CD4-positive, alpha-beta T cell treated with Interferon gamma for 1 hour (primary cell): ENCODE measurements at places on chromosomes 11 and 22.

GRCh38 chr22:30170129-30170528 is 76.4 kb downstream of the LIF start:
- DNase-seq = no peak

GRCh38 chr11:118002541-118003423 is 16.6 kb downstream of the IL10RA start:
- peak; percentile 45 for DNase-seq

DNA sequence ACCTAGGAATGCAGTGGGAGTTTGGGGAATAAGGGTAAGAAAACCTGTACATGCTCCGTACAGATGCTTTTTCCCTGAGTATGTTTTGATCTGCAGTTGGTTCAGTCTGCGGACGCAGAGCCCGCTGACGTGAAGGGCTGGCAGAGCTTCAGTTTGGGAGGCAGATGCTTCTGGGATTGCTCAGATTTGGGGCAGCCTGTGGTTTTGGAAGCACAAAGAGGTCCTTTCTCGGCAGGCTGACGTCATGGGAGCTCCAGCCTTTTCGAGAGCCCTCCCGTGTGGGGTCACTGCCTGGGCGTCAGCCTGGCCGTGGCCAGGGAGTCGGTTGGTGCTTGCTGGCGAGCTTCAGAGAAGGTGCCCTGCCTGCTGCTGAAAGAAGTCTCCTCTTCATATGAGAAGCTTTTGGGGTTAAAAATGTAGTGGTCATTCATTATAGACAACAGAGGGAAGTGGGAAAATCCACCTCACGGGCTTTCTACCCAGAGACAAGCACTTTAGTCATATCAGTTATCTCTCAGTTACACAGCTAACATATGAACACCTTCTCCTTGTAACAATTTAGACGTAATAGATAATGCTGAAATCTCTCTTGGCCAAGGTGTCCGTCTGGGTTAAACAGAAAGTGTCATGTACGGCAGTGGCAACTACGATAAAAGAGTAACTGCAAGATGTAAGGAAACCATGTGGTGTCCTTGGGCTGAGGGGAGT is 26.8 kb downstream of the TPCN2 start:
- DNase-seq = no peak

- no peak for DNase-seq
Measured at GRCh38 chr22:37186997-37187522, 987 bp downstream of the C1QTNF6 start.

GRCh38 chr11:122310766-122311165 is 194.8 kb upstream of the BLID start:
- no peak for DNase-seq
